Epithelial cell of prostate (primary cell): ENCODE measurements at places on chromosomes 12 and 14.

DNA sequence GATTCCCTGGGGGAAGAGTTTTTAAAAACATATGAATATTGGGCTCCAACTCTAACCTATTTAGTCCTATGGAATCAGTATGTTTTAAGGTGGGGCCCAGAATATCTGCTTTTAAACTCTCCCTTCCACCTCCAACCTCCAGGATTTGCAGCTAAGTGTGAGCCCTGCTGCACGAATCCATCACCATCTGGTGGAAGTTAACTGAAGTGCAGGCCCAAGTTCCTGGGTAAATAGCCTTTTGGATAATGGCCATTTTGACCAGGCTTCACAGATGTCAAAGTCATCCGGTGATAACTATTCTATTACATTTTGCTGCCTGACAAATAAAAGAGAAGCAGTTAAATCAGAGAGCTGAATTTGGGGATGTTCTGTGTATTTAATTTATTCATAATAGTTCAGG is 58.1 kb upstream of the RMST start:
- peak; percentile 3 for DNase-seq

GRCh38 chr12:131159660-131160059 is 206.0 kb downstream of the ADGRD1 start:
- DNase-seq: no peak

DNA sequence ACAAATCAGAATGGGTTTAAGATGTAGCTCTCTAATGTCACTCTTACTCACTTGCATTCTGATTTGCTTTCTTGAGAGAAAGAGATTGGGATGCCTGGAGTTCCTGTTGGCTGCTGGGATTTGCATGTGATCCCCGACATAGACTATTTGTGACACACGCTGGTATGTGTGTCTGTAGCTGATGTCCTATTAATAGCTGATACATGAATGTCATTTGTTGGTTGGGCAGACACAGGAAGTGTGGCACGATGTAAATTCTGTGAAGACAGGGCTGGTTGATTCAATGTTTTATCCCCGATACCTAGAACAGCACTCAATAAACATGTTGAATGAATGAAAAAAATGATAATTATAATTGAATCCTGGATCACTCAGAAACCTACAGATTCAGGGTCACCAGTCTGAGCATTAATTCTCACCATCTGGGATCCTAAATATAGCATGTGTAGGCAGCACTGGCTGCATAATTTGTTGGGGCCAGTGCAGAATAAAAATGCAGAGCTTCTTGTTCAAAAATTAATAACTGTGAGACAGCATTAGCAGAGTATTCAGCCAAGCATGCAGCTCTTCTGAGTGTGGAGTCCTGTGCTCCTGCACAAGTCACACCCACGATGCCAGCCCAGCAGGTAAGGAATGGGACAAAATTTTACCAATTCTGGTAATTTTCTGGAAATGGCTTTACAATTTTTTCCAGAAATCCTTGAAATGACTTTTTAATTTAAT is 35.5 kb upstream of the SOCS2 start:
- DNase-seq: no peak

DNA sequence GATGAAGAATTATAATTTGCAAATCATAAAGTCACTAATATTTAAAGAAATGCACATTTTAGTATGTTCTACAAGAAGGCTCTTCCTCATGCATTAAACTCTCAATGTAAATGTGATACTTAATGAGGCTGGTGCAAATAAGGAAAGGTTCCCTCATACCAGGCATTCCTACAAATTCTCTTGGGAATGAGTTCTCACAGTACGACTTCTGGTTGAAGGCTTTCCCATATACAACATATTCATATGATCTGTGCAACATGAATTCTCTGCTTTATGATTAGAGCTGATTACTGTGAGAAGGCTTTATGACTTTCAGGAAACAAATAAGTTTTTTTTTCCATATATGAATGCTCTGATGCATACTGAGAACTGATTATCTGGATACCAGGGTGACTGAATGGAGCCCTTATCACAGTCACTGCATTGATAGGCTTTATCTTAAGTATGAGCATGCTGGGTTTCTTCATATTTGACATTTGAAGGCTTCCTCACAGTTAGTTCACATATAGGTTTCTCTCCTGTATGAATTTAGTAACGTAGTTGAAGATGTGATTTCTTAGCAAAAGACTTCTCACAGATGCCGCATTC is 293.9 kb downstream of the RAD51B start:
- DNase-seq: no peak

GRCh38 chr14:29536886-29537511 is 390.6 kb downstream of the PRKD1 start:
- no peak for DNase-seq

DNA sequence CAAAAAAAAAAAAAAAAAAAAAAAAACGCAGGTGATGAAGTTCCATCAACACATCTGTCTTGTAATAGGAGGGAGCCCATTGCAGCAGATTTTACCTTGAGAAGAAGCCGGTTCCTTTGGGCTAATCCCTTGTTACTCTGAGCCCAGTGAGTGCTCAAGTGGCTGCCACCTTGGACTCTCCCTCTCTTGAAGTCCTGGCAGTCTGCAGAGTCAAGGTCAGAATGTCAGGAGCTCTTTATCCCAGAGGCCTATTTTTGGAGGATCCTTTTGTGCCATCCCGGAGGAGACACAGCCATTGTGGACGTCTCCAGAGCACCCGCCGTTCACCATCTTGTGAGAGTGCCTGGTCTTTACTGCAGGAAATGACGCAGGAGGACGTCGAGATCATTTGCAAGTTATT is 344.2 kb upstream of the FKBP4 start:
- DNase-seq: no peak

DNA sequence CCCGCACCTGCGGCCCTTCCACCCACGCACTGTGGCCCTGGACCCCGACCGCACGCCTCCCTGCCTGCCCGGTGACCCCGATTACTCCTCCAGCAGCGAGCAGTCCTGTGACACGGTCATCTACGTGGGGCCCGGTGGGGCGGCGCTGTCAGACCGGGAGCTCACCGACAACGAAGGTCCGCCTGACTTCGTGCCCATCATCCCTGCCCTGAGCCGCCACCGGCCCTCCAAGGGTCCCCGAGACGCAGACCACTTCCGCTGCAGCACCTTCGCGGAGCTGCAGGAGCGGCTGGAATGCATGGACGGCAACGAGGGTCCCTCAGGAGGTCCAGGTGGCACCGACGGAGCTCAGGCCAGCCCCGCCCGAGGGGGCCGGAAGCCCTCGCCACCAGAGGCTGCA is 36.7 kb downstream of the KIF26A start:
- DNase-seq: no peak

GRCh38 chr14:61568572-61569011 is 126.7 kb upstream of the HIF1A start:
- DNase-seq: no peak

DNA sequence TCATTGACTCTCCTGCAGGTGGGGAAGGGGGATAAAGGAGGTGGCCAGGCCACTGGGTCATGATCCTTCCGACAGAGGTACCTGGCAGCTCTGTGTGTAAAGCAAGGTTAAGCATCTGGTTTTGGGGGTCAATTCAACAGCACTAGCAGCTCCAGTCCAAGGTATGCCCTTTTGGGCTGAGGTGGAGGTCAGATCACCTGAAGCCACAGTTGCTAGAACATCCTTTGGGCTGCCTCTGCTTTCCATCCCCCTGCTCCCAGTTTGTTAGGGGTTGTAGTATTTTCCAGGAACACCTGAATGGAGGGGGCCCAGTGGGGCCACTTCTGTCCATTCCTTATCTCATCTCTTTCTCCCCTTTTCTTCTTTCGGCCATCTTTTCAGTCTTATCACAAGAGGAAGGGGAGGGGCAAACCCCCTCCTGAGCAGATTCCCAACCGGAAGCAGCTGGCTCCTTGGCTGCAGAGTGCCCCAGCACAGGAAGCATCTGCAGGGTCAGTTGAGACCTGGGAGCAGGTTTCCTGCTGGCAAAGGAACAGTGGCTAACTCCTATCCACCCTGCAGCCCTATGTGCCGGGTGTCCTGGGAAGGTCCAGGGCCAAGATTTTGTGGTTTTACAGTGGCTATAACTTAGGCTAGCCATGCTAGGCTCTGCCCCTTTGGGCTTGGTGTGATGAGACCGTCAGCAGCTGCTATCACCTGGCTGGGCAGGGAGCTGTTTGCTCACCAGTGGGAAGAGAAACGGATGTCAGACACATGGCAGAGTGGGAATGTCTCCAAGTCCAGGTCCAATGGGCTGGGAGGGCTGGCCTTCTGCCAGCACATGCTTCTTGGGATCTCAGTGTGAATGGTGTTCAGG is 40.2 kb downstream of the SH2B3 start:
- no peak for DNase-seq

DNA sequence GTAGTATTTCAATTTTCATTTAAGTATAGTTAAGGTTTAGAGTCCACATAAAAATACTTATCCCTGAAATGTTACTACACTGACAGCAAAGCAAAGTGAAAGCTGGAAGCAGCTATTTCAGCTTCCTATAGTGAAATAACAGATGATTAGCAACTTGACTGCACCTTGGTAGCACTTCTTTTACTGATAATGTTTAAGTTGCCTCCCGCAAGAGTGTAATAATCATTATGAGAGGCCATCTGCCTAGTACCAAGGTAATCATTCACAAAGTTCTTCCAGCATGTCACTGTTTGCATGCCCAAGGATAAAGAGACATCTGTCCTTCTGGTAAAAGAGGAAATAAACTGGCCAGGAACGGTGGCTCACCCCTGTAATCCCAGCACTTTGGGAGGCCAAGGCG is 69.8 kb downstream of the LIN7A start:
- no peak for DNase-seq

DNA sequence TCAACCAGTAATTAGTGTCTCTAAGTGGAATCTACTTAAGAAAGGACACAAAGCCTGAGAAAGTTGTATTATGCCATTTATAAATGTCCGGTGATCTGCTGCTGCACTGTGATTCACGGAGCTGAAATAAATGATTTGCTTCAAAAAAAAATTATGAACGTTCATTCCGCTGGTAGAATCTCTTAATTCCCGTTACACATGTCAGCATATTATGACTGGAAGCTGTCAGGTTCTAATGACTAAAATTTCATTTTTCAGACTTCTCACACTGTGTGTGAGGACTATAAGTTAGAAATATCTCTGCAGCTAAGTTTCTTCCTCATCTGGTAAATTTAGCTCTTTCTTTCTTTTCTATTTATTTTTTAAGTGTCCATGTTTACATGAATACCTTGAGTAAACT is 647.1 kb downstream of the VRK1 start:
- no peak for DNase-seq

- no peak for DNase-seq
Observed at GRCh38 chr14:74062809-74063150, 21.5 kb downstream of the ALDH6A1 start.

- peak; percentile 97 for DNase-seq
Observed at GRCh38 chr12:69987579-69988091, 162.6 kb downstream of the MYRFL start.

DNA sequence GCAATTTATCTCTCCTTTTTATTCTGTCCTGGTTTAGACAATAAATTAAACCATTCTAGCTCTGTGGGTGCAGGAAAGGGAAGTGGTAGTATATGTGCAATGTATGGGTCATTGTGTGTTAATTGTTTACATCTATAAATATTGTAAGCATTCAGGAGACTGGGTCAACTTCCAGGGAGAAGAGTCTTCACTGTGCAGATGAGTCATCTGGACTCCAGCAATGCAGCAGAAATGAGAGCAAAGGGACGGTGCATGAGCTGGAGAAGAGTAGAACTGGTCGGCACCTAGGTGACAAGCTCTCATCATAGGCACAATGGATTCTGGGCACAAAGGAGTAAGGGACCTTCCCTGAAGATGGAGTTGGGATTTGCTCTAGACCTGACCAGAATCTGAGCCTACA is 211.1 kb upstream of the DAAM1 start:
- no peak for DNase-seq

DNA sequence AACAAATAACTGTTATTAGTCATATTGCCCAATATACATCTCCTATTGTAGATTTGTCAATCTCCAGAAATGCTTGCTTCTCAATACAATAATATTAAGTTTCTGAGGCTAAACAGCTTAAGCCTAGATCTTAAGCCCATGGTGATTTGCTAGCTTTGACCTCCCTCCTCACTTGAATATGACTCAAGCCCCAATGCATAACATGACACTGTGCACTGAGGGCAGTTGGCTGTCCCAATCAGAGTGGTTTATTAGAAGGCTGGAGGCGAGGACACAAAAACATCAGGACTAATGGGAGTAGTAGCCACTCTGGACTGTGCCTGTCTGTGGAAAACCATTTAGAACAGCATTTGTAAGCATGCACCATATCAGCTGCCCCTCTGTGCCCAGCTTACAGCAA is 81.1 kb upstream of the GTF2A1 start:
- DNase-seq: no peak

- no peak for DNase-seq
Observed at GRCh38 chr14:62689733-62690132, 355.5 kb downstream of the KCNH5 start.

DNA sequence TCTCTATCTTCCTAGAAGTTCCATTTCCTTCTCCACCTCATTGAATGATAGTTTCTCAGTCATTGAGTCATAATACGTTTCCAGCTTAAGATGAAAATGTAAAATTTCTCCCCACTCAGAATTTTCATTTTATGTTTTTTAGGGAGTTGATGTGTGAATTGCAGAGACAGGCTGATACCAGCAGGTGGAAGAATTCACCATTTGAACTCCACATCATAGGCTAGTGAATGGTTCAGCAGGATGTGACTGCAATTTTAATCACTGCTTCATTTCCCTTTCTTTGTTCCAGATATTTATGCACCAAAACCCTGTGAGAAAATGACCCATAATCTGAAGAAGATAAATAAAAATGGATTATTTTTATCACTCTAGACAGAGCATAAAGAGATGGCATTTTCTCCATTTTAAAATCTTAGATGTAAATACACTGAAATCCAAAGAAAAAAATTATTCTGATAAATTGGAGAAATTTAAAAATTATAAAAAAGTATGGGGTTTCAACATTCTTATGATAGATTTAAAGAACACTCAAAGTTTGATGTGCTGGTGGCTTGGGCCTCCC is 10.6 kb upstream of the PYGL start:
- peak; percentile 31 for DNase-seq

DNA sequence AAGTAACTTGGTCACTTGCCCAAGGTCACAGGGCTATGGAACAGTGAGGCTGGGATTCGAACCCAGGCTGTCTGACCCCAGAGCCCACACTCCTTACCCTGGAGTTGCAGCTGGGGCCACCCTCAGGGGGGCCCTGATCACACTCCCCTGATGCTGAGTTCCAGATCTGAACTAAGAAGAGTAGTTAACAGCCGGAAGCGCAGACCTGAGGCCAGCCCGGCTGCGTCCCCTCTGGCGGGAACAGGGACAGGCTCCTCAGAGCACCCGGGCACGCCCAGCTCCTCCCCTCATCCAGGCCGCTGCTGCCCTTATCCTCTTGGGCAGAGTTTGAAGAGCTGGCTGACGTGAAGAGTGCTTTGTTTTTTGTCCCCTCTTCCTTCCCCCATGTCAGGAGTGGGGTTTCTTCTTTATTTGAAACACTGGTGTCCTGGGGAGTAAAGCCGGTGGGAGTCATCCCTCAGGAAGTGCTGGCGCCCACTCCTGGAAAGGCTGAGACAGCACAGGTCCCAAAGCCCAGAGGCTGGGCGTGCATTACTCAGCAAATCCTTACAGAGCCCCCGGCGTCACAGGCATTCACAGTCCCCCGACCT is 8.7 kb downstream of the PHB2 start:
- no peak for DNase-seq

- no peak for DNase-seq
Observed at GRCh38 chr12:79934281-79935020, 446 bp downstream of the PPP1R12A start.
